Left ventricle myocardium inferior (tissue), 1 donor: ENCODE measurements at places on chromosomes 5 and 9. TPM values are rescaled to one million over a fixed set of nuclear protein-coding genes. Genes with fewer than 3 reads are reported as not detected.

Gene FOXD4L6
- total RNA-seq: not detected

Gene AK1
- total RNA-seq: 844 TPM

Gene ANKRD18A
- 2.6 TPM for total RNA-seq

Gene PCDHA12
- not detected for total RNA-seq

Gene SNCB
- 0.44 TPM for total RNA-seq

Gene LRRC14B
- total RNA-seq: 93.4 TPM

Gene ZNF608
- total RNA-seq: 6.8 TPM

Gene GRIN1
- total RNA-seq: not detected

Gene COMMD10
- total RNA-seq: 39.4 TPM

- DNase-seq: no peak
Measured at GRCh38 chr9:134838651-134839454, 41.8 kb upstream of the FCN2 start.

GRCh38 chr5:132470596-132470995 lies 20.0 kb downstream of the IRF1 start:
- DNase-seq: no peak

DNA sequence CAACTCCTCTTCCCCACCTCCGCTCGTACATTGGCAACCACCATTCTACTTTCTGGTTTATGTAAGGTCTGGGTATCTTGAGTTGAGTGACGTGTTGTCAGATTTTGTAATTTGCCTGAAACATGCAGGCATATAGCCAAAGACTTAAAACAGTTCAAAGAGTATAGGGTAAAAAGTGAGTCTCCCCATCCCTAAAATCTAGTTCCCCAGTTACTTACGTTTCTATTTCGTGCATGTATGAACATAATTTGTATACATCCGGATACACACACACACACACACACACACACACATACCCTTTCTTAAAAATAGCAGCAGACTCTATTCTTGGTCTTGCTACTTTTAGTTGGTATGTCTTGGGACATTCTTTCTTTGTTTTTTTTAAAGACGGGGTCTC lies 915 bp downstream of the HSDL2 start:
- DNase-seq: no peak

GRCh38 chr5:82176115-82176814 lies 101.9 kb downstream of the RPS23 start:
- no peak for DNase-seq

DNA sequence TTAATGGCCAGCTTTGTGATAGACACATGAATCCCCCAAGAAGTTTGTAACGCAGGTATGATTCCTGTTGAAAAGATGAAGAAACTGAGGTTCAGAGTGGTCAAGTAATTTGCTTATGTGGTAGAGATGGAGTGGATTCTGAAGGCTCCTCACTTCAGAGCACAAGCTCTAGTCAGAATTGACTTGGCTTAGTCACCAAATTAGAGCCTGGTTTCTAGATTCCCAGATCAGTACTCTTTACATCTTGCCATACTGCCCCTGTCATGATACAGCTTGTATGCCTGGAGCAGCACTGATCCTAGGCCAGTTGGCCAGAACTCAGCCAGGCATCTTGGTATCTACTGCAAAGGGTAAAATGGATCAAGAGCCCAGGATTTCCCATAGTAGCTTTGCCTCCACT lies 284.4 kb upstream of the RFX3 start:
- no peak for DNase-seq

DNA sequence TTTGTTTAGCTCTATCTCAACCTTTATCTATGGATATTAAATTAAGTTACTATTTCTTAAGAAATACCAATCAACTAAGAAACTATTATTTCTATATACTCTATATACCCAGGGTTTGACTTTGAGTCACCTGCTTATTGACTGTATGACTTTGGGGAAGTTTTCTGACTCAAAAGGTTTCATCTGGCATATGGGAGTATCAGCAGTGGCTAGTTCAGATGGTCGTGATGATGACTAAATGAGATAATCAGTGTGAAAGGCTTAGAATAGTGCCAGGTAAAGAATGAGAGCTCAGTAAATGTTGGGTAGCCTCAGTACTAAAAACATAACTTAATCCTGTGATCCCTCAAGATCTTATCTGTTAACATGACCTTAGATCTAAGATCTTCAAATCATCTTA lies 179.7 kb upstream of the ISL1 start:
- DNase-seq: no peak

- no peak for DNase-seq
Measured at GRCh38 chr9:91042541-91042940, 240.9 kb downstream of the SYK start.

- no peak for DNase-seq
Measured at GRCh38 chr9:121633119-121633714, 18.2 kb upstream of the DAB2IP start.

DNA sequence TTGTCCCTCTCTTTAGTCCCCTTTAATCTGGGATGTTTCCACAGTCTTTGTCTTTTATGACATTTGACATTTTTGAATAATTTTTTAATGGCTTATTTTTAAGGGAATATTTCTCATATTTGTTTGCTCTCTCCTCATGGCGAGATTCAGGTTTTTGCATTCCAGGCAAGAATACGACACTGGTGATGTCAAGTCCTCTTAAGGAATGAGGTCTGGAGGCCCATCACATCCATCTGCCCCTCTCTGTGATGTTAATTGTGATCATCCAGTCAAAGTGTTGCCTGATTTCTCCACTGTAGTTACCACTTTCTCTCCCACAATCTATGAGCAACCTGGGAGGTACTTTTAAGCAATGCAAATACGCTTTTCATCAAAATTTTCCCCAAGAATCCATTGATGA lies 193.2 kb downstream of the MAST4 start:
- DNase-seq: no peak

GRCh38 chr9:81737871-81738507 lies 48.6 kb upstream of the TLE1 start:
- no peak for DNase-seq

GRCh38 chr5:71938895-71939294 lies 168.4 kb upstream of the MAP1B start:
- DNase-seq: no peak

DNA sequence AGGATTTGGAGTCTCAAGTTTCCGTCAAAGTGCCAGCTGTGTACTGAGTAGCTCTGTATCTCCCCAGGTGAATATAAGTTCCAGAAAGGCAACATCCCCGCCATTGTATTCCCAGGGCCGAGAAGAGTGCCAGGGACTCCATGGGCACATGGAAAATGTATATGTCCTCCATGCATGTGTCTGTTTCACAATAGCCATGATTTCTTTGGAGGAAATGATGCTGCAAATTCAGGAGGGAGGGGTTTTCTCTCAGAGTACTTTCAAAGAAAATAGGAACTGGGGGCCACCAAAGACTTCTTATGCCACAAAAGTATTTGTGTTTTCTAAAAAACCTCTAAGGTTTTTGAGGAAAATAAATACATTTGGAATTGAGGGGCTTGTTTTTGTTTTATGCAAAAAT lies 524.6 kb downstream of the BNC2 start:
- DNase-seq: no peak

GRCh38 chr5:84362061-84362720 lies 22.5 kb downstream of the EDIL3 start:
- no peak for DNase-seq
